HS-5 (cell line): ENCODE measurements at places on chromosomes 2 and 18.
A peak's percentile ranks its signal among the peaks of the same experiment; 100 is the strongest.

GRCh38 chr2:106044021-106044420, 150.1 kb downstream of the UXS1 start:
- no peak for DNase-seq

GRCh38 chr18:25875551-25876240, 214.7 kb downstream of the SS18 start:
- DNase-seq = no peak

DNA sequence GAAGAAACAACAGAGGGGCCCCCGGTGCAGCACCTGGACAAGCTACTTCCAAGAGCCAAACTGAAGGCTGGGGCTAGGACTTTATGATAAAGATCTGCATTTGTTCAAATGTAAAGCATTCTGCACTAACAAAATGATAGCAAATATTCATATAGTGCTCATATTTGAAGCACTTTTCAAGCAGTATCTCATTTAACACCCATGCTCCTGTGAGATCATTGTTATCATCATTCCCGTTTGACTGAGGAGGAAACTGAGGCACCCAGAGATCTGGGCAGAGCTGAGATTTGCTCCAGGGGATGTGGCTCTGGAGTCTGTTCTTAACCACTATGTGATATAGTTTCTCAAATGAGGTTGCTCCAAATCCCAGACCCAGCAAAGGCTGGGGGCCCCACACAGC, 9.8 kb downstream of the KCTD1 start:
- DNase-seq = no peak

GRCh38 chr2:100749771-100750542, 70.0 kb upstream of the NPAS2 start:
- no peak for DNase-seq

- DNase-seq = no peak
Observed at GRCh38 chr2:169715379-169716237, 18.0 kb upstream of the KLHL23 start.

DNA sequence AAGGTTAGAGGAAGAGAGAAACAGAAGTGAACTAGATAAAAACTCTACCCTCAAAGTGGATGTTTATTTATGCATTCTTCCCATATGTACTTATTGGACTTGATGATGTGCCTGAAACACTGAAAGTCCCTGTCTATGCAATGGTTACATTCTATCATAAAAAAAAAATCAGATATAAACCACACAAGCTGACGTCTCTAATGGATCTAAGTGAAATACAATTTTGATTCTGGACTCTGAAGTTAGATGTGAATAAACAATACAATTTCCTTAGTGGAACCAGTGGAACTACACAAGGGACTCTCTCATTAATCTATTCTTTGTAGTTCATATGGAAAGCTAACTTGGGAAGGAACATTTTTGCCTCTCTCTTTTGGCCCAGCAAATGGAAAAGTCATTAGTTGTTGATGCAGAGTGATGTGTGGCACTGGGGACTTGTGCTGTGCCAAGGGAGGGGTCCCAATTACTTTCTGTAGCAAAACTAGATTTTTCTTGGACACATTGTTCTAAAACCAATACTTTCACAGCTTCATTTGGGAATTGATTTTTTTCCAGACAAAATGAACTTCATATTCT, 376.8 kb downstream of the TRIB2 start:
- DNase-seq = no peak

DNA sequence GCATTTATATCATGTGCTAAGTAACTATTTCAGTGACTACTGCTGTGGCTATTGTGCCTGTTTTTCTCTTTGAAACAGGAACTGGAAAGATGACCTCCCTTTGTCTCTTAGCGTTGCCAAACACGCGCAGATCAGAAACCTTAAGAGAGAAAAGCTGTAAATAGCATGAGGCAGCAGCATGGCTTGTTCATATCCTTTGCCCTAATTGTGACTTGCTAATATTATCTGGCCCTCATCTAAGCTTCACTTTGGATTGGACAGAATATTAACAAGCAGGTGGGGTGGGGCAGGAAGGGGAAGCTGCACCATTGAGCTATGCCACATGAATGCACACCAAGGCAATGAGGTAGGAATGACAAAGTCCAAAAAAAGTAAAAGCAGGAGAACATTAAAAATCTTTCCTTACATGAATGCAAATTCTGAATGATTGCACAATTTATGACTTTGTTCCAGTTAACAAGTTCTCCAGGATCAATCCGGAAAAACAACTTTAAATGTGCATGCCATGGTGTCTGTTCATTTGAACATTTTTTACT, 128.4 kb downstream of the IRS1 start:
- DNase-seq = no peak

DNA sequence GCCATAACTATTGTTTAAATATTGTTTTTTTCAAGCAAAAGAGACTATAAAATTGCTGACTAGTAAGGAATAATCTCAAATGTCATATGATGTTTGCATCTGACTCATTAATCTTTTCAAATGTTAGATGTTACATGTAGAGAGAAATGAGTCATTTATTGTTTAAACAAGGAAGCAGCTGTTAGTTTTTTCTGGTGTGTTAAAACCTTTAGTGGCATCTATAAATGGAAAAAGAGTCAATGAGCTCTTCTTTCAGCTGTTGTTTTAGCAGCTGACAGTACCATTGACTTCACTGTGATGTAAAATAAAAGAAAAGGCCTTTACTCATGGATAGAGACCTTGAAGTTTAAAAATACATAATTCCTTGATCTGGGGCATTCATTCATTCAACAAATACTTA, 1.8 kb upstream of the KLHL41 start:
- DNase-seq = peak; percentile 42

- DNase-seq = peak; percentile 91
Observed at GRCh38 chr2:201654616-201655384, 11.5 kb upstream of the TMEM237 start.

- no peak for DNase-seq
Observed at GRCh38 chr2:38737925-38738324, 13.2 kb downstream of the SRSF7 start.

- DNase-seq = no peak
Observed at GRCh38 chr2:62163834-62164233, 32.1 kb upstream of the B3GNT2 start.

GRCh38 chr2:55236992-55237543, 4.6 kb downstream of the RPS27A start:
- DNase-seq = no peak

DNA sequence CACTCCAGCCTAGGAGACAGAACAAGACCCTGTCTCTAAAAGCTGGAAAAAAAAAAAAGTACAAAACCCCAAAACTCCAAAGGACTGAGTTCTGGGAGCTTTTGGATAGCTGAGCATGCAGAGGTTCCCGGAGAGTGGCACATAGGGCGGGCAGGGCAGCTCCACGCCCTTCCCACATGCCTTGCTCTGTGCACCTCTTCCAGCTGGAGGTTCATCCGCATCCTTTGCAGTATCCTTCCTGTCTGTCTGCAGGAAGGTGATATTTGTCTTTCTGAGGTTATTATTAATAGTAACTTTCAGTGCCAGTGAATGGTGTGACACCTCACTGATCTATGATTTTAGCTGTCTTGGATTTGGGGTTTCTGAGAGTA, 70.2 kb downstream of the INPP4A start:
- no peak for DNase-seq

- DNase-seq = no peak
Observed at GRCh38 chr2:159444754-159445153, 158.3 kb upstream of the WDSUB1 start.

DNA sequence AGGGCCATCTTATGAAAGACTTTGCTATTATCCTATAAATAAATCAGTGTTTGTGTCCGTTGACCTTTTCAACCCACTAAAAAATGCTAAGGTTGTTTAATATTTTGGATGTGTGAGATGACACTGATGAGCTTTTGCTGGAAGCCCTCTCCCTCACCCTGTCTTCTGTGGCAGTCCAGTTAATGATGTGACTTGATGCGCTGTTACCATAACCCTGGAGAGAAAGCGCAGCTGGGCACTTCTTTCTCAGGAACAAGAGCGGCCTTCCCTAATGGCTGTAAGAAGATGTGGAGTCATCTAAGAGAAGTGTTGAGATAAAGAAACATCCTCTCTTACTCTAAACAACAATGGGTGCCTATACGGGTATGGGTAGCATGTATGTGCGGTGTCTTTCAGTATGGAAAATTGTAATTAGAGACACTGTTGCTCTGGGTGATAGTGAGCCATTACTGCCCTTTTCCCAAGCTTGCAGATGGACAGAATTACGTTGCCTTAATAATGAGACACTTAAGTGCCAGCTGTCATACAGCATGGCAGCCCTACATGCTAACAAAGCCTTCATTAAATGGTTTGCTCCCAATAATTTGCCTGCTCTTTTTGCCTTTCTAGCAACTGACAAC, 165.6 kb upstream of the NABP1 start:
- no peak for DNase-seq

- DNase-seq = no peak
Observed at GRCh38 chr2:66821168-66821567, 386.2 kb downstream of the MEIS1 start.

- DNase-seq = no peak
Observed at GRCh38 chr2:53631313-53632125, 136.1 kb upstream of the CHAC2 start.

DNA sequence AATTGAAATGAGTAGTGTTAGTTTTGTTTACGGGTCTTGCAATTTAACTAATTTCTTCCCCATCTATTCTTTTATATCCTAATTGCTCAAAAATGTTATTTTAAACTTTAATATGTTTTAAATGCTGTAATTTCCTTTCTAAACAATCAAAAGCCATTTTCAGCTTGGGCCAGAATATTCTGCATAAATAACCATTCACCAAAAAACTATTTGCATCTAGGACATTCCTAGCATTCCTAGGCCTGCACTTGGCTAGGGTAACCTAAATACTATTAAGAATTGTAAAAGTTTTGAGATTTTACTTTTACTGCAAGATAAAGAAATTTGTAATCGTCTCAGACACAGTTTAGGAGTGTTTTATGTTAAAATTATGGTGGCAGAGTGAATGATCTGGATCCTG, 7.8 kb upstream of the ETAA1 start:
- no peak for DNase-seq

DNA sequence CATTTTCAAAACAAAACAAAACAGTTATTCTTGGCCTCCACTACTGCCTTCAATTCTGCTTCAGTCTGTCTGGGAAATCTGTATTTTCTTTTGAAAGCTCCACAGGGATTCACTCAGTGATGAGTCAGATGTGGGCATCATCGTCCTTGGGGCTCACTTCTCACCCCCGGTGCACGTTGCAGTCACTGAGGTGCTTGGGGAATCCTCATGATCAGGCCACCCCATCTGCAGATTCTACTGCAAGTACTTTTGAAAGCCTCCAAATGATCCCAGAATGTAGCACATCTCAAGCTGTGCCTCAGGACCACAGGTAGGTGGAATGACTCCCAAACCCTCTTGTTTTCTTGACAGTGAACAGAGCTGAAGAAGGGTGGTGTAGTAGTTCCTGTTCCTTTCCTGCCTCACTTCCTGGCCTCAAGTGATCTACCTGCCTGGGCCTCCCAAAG, 34.3 kb downstream of the LPIN2 start:
- peak; percentile 49 for DNase-seq

DNA sequence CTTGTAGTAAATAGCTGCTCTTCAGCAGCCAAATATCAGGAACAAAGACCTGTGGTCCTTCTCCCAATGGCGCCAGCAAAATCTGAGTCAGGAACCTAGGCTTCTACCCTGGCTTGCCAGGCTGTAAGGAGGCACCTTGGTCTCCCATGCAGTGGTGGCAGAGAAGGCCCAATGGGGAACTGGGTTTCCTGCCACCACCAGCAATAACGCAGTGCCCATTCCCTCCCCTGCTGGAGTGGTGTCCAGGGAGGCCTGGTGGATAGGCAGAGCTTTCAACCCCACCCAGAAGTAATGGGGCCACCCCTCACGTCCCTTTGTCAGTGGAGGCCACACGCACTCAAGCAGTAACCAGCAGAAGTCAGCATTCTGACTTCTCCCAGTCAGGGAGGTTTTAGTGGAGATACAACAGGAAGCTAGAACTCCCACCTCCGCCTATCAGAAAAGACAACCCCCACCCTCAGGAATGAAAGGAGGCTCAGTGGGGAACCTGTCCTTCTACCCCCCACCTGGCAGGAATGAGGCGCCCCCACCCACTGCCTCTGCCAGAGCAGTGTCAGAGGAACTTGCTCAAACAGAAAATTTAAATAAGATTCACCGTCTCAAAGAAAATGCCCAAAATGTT, 132.4 kb downstream of the COPS8 start:
- DNase-seq = no peak

DNA sequence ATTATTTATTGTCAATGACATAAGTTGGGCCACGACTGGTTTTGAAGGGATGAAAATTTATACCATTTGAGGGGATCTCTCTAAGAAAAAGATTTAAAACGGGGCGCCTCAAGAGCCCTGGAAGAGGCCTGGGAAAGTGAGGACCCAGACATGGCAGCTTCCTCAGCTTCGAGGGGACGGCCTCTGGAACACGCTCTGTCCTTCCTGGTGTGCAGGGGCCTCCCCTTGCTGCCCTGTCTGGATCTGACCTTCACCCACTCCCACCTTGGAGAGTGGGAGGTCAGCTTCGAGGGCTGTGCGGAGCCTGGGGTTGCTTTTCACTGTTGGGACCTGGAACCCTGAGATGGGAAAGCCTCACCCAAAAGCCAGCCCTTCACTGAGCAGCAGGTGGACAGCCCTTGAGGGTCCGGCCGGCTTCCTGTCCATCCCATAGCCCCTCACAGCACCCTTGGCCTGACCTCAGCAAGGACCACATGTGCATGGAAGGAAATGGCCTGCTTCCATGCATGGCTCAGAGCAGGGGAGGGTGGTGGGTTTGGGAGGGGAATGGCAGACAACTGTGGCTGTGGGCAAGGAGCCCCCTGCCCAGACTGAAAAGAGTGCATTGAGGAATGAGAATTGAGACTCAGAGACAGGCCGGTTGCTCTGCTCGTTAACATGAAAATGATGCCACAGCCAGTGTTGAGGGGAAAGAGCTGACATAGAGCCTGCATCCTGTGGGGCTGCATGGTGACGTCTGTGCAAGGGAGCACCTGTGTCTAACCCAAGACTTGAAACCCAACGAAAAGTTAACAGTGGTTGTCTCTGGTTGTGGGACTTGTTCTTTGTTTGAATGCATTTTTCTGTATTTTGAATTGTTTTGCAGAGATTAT, 16.3 kb downstream of the FBLN7 start:
- no peak for DNase-seq

DNA sequence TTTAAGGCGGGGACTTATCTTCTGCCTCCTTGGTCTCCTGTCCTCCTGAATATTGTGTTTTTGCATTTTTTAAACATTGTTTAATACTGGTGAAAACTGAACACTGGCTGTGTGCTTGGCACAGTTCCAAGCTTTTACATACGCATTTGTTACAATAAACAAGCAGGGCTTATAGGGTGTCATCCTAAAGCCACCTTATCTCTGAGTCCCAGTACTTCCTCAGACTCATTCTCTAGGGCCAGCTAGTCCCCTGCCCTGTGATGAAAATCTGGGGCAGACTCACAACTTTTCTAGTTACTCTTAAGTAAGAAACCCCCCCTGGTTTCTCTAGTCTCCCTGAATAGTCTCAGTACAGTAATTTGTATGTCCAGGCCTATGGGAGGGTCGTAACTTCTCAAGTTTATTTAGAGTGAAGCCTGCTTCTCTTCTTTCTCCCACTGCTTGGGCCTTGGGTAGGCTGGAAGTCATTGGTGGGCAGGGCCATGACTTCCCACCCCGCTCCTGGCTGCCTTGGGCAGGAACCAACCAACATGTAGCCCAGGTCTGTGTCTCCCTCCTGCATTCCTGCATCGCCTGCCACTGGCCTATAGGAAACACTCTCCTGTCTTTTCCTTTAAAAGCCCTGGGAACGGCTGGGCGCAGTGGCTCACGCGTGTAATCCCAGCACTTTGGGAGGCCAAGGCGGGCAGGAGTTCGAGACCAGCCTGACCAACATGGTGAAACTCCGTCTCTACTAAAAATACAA, 7.7 kb upstream of the KCNE4 start:
- DNase-seq = no peak
